SIG-M5 (cell line): ENCODE measurements at places on chromosomes 11 and 22.

DNA sequence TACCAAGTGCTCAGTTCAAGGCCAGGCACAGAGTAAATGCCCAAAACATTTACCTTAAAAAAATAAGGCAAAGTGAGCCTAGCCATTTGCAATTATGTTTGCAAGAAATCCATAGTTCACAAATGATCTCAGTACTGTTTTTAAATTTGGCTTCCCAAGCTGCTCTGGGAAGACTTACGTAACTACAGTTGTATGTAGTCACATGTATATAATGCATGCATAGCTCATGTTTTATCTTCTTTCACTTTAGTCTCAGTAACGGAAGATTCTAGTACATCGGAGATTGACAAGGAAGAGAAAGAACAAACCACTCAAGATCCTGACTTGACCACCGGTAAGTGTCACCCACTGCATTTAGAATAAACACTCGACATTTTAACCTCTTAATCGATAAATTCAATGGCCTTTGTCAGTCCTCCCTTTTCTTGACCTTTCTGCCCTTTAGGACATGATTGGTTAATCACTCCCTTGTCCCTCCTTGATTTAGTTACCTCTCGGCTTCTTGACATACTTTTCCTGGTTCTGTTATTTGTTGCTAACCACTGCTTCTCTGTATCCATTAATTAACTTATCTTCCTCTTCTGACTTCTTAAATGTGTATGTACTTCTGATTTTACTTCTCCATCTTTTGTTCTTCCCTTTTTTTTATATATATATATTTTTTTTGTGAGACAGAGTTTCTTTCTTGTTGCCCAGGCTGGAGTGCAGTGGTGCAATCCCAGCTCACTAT, 18.0 kb upstream of the JHY start:
- no peak for DNase-seq

GRCh38 chr11:77127920-77128691, at the start of gene MYO7A:
Gene MYO7A, plus strand, starts transcription at chr11:77128246. Its CDS starts 2,389 bp downstream, at chr11:77130635.
- no peak for DNase-seq

DNA sequence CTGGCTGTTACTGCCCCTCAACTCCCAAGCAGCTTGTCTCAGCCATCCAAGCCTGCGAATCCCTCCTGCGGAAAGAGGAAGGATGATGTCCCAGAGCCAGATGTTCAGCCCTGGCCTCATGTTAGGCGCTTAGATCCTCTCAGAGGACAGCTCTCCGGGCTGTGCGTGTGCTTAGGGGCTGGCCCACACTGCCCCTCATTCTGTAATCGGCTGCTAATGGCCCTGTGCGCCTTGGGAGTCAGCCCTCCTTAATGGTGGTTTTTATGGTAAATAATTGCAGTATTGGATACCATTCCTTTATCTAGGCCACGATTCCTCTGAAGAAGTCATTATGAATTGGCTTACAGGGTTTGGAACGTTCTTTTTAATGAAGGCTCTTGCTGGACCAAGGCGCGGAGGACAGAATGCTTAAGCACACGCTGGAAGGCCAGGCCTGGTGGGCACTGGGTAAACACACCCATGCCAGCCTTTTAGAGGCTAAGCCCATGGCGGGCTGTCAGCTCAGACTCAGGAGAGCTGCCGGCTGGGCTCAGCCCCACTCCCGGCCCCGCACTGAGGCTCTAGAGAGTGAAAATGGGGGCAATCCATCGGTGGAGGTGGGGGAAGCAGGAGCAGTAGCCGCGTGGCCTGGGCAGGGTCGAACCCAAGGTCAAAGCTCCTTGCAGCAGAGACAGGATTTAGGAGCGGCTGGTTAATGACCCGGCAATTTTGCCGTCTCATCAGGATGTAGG, 1157.5 kb downstream of the BRD1 start:
- DNase-seq = no peak

- no peak for DNase-seq
Observed at GRCh38 chr11:122248939-122249338, 132.9 kb upstream of the BLID start.

GRCh38 chr11:22244986-22245592, 52.2 kb downstream of the ANO5 start:
- no peak for DNase-seq

DNA sequence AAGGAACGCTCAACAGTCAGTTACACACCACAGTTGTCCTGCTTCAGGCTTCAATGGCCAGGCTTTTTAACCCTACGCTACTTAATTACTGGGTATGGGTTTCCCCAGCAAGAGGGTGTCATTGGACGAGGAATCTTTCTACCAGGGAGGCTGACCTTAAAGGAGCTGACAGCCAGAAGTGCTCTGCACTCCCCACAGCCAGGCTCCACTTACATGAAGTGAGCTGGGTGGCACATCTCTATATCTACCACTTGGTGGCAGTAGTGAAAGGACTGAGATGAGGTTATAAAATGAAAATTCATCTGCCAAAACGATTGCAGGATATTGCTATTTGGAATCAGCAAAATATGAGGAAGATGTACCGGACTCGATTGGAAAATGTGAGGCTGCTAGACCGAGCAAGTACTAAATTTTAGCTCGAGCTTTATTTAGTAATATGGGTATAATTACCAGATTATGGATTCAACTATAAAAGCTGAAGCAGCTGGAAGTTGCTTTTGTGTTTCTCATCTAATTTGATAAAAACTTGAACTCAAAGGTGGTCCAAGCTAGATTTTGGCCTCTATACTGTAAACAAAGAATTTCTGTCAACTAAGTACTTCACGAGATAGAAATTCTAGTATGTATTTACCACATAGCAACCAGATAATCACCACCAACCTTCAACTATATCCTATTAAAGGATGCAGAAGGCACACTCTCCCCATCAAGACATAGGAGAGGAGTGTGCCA, 53.9 kb upstream of the CEP126 start:
- DNase-seq = no peak

- no peak for DNase-seq
Observed at GRCh38 chr22:42848941-42849550, 8.0 kb downstream of the ARFGAP3 start.

- DNase-seq = no peak
Observed at GRCh38 chr11:130840679-130841078, 75.6 kb downstream of the SNX19 start.

GRCh38 chr11:1433568-1433967, 43.8 kb downstream of the BRSK2 start:
- no peak for DNase-seq

- no peak for DNase-seq
Observed at GRCh38 chr11:64524158-64524527, 66.9 kb upstream of the SLC22A12 start.

DNA sequence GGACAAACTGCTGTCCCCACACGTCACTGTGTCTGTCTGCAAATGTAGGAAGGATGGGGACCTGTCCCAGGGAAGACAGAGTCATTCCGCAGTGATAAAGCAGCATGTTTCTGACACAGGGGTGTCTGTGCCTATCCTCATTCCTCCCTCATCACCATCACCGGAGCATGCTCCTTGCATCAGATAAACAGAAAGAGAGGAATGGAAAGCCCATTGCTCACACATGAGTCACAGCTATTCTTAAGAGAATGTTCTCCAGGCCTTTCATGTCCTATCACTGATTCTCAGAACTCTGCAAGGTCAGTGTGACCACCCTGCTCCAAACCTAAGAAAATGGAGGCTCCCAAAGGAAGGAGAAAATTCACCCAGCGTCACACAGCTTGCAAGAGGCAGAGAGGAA, 38.9 kb downstream of the ZNF195 start:
- DNase-seq = no peak

GRCh38 chr11:100512475-100512874, 174.6 kb upstream of the ARHGAP42 start:
- DNase-seq = no peak
